ENCODE measurements at places on chromosomes 4 and X. TPM values are rescaled to one million over a fixed set of nuclear protein-coding genes. Genes with fewer than 3 reads are reported as not detected.

DNA sequence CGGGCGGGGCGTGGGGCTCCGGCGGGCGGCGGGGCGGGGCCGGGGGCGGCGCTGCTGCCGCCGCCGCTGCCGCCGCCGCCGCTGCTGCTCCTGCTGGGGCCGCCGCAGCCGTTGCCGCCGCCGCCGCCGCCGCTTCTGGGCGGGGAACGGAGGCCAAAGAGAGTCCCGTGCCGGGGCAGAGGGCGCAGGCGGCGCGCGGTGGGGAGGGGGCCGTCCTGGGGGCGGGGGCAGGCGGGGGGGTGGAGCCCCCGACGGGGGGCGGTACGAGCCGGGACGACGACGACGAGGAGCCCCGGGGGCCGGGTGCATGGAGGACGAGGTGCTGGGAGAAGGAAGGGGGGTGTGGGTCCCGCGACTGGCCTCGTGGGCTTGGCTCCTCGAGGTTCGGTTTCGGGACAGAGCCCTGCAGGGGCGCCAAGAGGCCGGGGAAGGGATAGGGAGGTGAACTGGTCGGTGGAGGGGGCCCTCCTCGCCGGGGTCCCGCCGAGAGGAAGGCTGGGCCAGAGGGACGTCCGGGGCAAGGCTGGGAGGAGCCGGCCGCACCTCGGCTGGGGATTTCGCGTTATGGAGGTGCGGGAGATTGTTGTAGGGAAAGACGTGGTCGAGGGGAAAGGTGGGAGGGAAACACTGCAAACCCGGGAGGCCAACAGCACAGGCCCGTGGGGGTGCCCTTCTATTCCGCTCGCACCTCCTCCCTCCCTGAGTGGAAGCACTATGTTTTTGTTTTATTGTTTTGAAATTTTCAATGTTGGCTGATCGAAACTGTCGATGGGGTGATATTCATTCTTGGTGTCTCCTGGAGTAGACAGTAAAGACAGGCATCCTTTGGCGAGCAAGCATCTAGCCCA lies 1.9 kb downstream of the BCORL1 start:
- no peak for DNase-seq

GRCh38 chrX:133468051-133468450 lies 52.8 kb upstream of the GPC4 start:
- no peak for DNase-seq

DNA sequence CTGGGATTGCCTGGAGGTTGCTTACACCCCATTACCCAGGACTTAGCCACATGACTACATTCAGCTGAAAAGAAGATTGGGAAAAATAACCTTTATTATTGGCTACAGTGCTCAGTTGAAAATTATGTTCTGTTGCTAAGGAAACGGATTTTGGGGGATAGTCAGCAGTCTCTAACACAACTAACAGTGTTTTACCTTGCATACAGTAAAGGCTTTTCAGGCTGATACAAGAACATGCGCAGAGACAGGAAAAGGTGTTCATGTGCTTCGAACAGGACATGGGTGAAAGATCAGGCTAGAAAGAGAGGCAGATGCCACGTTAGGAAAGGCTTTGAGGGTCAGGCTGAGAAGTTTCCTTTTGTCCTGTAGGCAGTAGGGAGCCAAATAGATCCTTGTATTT lies 14.8 kb upstream of the RHOH start:
- no peak for DNase-seq

DNA sequence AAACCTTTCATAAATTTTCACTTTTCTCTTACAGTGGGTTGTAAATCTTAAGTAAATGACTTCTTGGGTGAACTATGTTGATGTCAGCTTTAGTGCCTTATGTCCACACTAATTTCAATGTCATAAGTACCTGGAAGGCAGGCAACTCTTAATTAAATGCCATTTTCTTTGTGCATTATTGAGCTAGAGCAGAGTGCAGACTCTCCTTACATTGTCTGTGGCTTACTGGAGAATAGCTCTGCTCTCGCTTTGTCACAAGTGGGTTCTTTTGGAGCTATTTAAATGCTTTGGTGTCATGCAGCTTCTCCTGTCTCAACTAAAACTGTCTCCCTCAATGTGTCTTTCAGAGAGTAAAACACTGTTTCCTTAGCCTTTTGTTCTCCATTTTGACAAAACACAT lies 411.6 kb downstream of the STIM2 start:
- DNase-seq, result no peak

GRCh38 chrX:110420771-110421499 lies 62.3 kb downstream of the RTL9 start:
- peak; percentile 36 for DNase-seq

- peak; percentile 37 for DNase-seq
Observed at GRCh38 chr4:157459785-157460184, 239.3 kb downstream of the GRIA2 start.

DNA sequence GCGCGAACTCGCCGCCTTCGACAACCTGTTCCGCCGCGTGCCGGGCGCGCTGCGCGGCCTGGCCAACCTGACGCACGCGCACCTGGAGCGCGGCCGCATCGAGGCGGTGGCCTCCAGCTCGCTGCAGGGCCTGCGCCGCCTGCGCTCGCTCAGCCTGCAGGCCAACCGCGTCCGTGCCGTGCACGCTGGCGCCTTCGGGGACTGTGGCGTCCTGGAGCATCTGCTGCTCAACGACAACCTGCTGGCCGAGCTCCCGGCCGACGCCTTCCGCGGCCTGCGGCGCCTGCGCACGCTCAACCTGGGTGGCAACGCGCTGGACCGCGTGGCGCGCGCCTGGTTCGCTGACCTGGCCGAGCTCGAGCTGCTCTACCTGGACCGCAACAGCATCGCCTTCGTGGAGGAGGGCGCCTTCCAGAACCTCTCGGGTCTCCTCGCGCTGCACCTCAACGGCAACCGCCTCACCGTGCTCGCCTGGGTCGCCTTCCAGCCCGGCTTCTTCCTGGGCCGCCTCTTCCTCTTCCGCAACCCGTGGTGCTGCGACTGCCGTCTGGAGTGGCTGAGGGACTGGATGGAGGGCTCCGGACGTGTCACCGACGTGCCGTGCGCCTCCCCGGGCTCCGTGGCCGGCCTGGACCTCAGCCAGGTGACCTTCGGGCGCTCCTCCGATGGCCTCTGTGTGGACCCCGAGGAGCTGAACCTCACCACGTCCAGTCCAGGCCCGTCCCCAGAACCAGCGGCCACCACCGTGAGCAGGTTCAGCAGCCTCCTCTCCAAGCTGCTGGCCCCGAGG lies 27.0 kb downstream of the NYX start:
- no peak for DNase-seq

DNA sequence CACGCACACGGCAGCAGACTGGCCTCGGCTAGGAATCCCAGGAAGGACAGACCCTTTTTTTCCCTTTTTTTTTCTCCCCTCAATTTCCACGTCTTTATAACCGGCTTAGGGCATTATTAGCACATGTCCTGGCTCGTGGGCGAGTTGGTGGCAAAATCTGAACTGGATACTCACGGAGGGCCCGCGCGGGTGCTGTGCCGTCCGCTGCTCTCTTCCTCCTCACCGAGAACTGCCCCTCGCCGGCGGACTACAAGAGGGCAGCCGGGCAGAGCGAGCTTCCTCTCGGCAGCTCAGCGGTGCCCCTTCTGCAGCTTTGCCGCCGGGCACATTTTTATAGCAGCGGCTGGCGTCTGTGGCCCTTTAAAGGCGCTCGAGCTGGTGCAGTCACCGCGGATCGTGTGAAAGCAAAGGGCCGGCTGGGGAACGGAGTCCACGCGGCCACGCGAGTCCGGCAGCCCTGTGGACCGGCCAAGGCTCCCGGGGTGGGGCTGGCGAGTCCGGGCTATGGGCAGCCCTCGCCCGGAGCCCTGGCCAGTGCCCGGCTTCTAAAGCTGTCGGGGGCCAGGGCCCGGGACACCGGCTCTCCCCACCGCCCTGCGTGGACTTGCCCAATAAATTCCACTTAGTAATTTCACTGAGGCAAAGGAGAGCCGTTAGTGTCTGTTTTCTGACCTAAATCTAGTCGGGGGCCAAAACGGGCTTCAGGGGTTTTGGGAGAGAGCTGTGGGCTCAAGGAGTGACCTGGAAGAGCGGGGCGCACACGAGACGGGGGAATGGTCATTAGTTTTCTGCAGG lies 1.3 kb upstream of the CITED1 start:
- peak; percentile 71 for DNase-seq

- no peak for DNase-seq
Observed at GRCh38 chrX:149837639-149838038, 43.3 kb upstream of the MAGEA8 start.

DNA sequence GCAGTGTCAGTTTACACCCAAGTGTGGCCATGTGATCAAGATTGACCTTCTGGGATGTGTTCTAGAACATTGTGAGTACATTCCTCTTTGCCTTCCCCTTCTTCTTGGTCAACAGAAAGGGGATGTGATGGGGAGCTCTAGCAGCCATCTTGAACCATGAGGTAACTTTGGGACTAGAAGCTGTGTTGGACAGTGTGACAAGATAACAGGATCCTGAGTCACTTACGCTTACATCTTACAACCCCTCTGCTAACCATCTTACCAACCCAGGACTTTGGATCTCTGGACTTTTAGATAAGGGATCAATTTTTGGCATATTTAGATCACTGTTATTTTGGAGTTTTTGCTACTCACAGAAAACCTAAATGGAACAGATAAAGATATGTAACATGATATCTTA lies 625.6 kb downstream of the BCOR start:
- DNase-seq, result no peak

GRCh38 chr4:169625886-169626285 lies 5.5 kb downstream of the CLCN3 start:
- DNase-seq, result no peak

DNA sequence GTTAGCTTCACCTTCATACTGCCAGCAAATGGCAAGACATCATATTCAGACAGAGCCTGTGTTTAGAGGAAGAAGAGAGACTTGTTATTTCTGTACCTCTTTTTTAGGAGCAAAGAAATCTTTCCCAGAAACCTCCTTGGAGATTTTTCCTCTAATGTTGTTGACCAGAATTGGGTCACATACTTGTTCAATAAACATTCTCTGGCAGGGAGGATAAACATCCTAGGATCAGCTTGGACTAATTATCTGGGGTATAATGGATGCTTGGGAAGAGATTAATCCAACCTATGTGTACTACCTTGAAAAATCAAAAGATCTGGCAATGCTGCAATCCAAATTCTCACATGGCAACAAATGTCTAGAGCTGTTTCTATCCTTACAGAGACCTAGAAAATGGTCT lies 8.4 kb upstream of the PRSS12 start:
- DNase-seq, result no peak

DNA sequence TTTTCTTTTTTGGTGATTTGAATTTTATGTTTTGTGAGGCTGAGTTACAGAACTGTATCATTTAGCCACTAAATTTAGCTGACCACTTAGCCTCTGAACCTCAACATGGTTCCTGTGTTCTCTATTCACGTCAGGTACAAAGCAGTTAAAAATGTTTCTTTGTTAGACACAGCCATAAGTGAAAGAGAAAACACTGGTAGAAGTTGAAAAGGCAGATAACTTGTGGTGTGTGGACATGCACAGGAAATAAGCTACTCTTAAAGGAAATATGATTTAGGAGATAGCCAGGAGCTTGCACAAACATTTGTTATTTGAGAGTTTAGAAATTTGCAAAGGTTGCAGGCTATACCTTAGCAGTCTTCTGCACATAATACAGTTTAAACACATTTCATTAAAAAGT lies 171.0 kb upstream of the RPS6KA3 start:
- no peak for DNase-seq

GRCh38 chr4:89379511-89380044 lies 72.0 kb upstream of the GPRIN3 start:
- no peak for DNase-seq

GRCh38 chrX:39574178-39574577 lies 523.6 kb downstream of the BCOR start:
- no peak for DNase-seq

DNA sequence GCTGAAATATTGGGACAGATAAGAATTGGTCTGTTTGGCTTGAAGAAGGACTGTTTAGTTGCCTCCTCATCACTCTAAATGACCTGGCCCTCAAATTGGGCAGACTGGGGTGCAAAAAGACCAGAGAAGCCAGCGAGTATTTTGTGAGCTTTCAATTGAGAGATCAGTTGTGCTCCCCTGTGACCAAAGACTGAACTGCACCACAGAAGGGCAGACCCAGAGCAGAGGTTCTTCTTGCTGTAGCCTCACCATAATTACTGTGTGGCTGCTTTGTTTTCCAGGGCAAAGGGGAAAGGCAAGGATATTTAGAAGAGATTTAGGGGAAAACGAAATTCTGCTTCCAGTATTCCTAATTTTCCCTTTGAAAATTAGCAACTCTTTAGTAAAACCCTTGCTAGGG lies 104.0 kb upstream of the MBNL3 start:
- no peak for DNase-seq

GRCh38 chrX:9151772-9152307 lies 117.9 kb upstream of the FAM9B start:
- DNase-seq, result no peak

GRCh38 chr4:67879486-67879885 lies 4.3 kb downstream of the TMPRSS11D start:
- DNase-seq, result no peak

- peak; percentile 65 for DNase-seq
Observed at GRCh38 chrX:40104630-40104984, 6.8 kb upstream of the BCOR start.

- peak; percentile 57 for DNase-seq
Observed at GRCh38 chr4:186724864-186725468, 1.3 kb upstream of the FAT1 start.

DNA sequence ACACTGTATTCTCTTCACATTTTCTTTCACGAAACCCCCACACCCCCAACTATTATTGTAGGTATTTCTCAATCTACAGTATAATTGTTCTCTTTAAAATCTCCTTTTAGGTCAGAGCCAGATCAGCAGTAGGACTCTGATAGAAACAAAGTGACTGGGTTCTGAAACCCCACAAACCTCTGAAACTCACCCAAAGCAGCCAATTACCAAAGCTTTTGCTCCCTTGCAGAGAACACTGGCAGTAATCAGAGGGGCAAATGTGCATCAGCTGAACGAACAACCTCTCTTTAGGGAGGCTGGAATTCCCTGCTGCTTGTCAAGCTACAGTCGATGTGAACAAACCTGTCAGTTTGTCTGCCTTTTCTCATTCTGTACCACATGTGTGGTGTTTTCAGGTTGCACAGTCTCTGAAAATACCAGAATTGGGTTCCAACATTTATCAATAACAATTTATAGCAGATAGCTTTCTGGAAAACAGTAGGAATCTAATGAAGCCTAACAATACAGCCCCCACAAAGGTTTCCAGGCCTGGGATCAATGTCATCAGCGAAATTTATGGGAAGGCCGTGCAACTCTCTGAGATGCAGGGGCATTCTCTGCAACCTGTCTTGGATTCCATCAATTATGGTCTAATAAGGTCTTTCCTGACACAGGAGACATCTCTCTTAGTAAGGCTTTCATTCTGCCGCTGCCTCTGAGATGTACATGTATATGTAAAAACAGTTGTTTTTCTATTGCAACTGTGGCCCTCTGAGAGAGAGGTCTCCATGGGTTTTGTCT lies 395.9 kb downstream of the GPAT3 start:
- DNase-seq, result no peak

GRCh38 chr4:183146478-183146877 lies 47.4 kb downstream of the WWC2 start:
- DNase-seq, result no peak

The RAB41 gene
- total RNA-seq, result not detected

The GSX2 gene
- total RNA-seq, result not detected

The HHIP gene
- 0.12 TPM for total RNA-seq

The CSAG2 gene
- not detected for total RNA-seq

The ATP2B3 gene
- total RNA-seq, result not detected

The GPR119 gene
- not detected for total RNA-seq

The GDPD2 gene
- not detected for total RNA-seq

The CXCL10 gene
- total RNA-seq, result not detected

The TEX13C gene
- total RNA-seq, result not detected

The FRAS1 gene
- 2.1 TPM for total RNA-seq

The TTC29 gene
- total RNA-seq, result not detected

The SSX2B gene
- total RNA-seq, result not detected

Measured in MCF 10A (cell line).